ENCODE measurements at places on chromosomes 1 and 21.

DNA sequence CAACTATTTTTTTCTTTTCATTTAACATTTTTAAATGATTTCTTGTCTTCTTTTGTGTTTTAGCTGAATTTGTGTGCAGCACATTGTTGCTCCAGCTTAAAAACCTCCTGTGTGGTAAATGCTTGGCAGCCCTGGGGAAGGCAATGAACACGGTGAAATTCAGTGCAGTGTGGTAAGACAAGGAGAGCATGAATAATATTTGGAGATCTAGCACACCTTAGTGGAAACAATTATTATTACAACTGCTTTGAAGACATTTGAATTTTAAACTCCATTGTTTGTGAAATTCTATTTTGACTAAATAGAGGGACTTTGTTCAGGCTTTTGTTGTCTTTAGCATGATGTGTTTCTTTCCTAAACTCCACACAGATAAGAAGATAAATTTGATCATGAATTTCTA is 242.6 kb upstream of the CXADR start:
- DNase-seq = no peak

GRCh38 chr1:190068304-190068703 is 409.4 kb downstream of the BRINP3 start:
- no peak for DNase-seq

DNA sequence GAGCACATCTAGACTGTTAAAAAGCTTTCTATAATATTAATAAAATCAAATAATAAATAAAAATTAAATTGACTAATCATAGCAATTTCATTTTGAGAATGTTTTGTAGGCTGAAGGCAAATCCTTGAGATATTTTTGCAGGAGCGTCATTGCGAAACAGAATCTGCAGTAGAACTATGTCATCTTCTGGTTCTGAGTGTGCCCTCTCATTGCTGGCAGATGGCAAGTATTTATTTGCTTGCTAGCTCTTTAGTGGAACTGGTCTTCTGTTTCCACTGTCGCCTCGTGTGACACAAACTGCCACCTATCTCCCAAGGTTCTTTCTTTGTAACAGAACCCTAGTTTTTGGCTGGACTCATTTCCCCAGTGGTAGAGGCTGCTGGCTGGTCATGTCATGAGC is 19.0 kb upstream of the IRF2BP2 start:
- no peak for DNase-seq

DNA sequence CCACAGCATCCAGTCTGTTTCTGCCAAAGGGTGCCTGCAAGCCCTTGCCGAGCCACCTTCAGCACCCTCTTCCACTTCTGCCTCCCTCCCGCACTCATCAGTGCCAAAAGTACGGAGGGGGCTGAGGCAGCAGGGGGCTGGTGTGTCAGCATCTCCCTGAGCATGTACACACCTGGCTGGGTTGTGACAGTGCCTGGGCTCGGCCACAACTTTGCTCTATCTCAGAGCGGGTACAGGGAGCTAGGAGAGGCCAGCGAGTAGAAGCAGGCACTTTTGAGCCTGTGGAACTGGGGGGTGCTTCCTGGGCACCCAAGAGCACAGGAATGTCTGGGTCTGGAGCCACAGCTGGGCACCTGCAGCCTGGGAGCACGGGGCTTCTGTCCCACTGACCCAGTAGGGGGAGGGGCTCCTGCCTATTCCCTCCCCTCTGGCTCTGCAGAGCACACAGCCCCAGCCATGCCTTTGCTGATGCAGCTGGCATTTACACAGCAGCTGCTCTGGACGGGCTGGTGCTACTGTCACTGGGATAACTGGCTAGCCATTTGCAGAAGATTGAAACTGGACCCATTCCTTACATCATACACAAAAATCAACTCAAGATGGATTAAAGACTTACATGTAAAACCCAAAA is 319.8 kb upstream of the RRP15 start:
- no peak for DNase-seq

DNA sequence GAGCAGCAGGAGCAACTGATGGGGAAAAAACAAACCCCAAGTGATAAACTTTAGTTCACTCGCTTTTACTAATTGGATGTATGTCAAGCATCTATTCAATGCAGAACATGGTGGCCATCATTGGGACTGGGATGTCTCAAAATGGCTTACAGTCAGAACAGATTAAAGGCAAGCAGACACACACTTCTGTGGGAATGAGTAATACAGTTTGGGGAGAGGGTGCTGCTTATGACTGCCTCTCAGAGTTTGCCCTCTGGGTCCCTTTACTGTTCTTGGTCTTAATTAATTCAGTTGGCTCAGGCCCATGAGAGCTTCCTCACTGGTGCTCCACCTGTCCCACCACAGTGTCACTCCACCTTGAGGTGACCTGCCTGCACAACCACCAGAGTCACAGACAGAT is 119.5 kb downstream of the TBX19 start:
- DNase-seq = no peak

DNA sequence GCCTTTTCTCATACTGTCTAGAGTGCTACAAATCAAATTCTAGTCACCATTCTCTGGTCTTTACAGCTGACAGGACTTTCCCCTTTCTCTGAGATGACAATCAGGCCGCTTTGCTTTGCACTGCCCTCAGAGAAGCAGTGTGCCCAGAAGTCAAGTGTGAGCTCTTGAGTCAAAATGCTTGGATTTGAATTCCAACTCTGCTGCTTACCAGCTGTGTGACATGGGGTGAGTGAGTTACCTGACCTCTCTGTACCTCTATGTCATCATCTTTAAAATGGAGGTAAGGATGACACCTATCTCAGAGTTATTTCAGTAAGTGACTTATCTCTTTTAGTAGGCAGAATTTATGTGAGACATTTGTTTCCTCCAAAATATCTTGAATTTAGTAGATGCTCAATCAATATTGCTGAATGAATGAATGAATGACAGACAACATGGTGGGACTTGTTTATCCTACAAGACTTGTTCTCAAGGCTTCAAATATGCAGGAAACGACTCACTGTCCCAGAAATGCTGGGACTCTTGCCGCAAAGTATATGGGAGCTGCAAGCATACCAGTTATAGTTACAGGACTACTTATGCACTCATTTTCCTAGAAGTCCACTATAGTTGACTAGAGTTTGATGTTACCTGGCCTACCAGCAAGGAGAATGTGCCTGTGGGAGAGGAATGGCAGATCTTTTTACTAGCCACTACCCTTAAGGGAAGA is 38.1 kb upstream of the A3GALT2 start:
- DNase-seq = no peak

DNA sequence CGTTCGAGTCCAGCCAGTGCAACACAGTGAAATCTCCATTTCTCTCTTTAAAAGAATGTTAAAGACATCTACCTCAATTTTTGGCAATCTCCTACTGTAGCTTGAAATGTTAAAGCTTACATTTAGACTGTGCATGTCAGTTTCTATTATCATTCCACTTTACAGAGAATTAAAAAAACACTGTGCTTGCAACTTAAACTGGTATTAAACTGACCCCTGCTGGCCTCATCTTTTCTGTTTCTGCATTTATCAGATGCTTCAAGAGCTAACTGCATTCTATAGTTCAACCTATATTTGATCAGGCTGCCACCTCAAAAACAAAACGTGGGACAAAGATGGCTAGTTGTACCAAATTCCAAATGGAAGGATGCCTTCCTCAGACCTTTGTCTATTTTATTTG is 226.5 kb downstream of the SMYD3 start:
- no peak for DNase-seq

- DNase-seq = no peak
Measured at GRCh38 chr21:45011911-45012661, 62.3 kb upstream of the ADARB1 start.

GRCh38 chr1:42282867-42283583 is 52.0 kb downstream of the FOXJ3 start:
- no peak for DNase-seq

GRCh38 chr1:173355281-173356031 is 121.7 kb upstream of the PRDX6 start:
- no peak for DNase-seq

All from stimulated activated CD8-positive, alpha-beta memory T cell treated with anti-CD3 and anti-CD28 coated beads, Interleukin-7, amount 100 ng/mL, for 1 hour (primary cell).